ENCODE measurements at places on chromosomes 5 and 9.

GRCh38 chr5:116668390-116668789 lies 93.8 kb upstream of the SEMA6A start:
- DNase-seq = no peak

DNA sequence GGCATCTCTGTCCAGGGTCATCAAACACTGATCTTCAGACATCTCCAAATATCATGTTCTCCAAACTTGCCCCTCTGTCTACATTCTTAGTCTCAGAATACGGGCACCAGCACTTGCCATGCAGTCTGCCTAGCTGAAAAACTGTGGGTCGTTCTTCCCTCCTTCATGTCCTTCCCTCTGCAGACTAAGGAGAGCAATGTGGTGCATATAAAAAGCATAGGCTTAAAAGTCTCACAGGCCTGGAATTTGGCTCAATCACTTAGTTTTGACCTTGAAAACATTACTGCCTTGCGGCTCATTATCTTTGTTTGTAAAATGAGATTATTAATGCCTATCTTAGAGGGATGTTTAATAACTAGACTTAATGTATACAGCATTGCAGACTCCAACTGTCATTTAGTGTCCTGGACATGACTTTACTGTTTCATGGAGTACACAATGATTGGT lies 362.8 kb downstream of the NPR3 start:
- DNase-seq = no peak

GRCh38 chr9:16901590-16901989 lies 31.1 kb upstream of the BNC2 start:
- DNase-seq = no peak

GRCh38 chr5:175743676-175744210 lies 85.9 kb downstream of the HRH2 start:
- peak; percentile 27 for DNase-seq

- no peak for DNase-seq
These were observed 147.1 kb downstream of the ZNF608 start for GRCh38 chr5:124599028-124599973.

DNA sequence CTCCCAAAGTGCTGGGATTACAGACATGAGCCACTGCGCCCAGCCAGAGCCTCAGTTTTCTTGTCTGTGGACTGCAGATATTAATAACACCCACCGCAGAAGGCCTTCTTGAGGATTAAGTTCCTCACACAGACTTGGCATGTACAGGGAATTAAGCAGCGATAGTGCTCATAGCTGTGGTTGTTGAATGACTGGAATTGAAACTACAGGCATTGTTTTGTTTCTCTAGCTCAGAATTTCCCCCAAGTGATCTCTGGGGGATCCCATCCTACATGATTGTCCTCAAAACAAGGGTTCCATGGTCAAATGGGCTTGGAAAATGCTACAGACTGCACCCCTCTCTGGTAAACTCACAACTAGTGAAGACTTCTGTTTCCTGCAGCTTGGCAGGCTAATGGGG lies 44.2 kb upstream of the TDRD7 start:
- no peak for DNase-seq

DNA sequence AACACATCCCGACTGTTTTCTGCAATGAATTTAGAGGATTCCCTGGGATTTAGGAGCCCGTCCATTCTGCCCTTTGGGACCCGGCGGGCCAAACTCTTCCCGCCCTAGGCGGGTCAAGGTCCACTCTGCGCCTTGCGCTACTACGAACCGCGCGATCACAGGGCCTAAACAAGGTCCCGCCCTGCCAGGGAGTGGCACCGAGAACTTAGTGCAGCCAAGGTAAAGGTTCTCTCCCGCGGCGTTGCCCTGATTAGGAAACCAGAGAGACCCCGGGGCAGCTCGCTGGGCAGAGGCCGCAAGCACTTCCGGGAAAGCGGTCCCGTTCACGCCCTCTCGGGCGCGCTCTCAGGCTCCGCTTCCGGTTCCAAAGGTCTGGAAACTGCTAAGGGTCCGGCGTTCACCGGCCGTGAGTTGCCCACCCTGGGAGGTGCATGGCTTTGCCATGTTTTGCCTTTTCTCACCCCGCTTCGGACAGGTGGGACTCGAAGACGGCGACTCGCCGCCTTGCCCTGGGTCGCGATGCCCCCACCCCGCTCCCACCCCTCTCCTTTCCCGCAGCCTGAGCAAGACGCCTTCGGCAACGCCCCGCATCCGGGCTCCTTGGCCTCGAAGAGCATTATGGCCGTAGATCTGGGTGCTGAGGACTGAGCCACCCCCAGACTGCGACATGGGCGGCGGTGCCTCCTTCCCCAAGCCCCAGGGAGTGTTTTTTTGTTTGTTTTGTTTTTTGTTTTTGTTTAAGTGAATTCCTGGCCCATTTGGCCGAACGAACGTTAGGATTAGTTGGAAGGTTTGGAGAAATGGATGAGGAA lies 23.4 kb downstream of the HNRNPK start:
- peak; percentile 72 for DNase-seq

DNA sequence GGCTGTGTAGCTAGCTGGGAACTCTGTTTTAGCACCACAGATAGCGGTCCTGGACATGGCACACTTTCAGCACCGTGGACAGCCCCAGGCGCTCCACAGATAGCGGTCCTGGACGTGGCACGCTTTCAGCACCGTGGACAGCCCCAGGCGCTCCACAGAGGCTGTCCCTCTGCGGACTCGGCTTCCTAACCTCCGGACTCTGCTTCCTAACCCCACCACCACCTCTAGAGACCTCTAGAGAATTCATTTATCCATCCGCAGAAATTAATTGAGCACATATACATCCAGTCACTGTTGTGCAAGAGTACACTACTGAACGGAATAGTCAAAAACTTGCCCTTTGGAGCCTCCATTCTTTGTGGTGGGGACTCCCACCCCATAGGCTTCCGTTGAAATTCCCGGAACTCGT lies 27.4 kb downstream of the UNC5A start:
- DNase-seq = peak; percentile 90

DNA sequence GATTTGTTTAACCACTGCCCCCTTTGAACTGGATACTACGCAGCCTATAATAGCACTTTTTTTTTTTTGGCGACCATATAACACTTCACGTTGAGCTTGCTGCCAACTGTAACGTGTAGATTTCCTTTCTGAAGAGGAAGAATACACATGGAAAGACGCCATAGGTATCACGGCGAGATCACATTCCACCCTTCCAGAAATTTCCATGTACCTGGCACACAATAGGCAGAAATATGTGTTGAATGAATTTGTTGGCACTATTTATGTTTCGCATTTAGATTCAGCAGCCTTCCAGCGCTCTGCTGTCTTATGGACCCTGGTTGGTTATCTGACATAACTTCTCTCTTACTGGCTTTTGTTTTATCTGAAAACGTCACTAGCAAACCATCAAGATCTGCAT lies 250.3 kb downstream of the SLIT3 start:
- no peak for DNase-seq

DNA sequence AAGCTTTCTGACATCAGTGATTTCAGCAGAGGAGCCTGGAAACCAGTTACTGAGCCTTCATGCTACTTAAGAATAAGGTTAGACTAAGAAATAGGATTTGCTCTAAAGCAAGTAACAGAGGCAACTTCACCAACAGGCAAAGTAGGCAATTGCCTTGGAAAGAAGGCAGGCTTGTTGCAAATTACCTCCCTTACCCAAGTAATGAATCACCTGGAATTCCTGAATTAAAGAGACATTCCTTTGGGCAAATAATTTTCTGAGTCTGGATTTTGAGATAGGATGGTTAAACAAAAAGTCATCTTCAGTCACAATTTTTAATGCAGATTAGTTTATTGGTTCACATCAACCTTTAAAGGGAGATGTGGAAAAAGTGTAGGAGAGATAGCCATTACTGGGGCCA lies 92.8 kb downstream of the ITGA1 start:
- no peak for DNase-seq

GRCh38 chr5:80369521-80369920 lies 38.3 kb upstream of the ZFYVE16 start:
- DNase-seq = no peak

DNA sequence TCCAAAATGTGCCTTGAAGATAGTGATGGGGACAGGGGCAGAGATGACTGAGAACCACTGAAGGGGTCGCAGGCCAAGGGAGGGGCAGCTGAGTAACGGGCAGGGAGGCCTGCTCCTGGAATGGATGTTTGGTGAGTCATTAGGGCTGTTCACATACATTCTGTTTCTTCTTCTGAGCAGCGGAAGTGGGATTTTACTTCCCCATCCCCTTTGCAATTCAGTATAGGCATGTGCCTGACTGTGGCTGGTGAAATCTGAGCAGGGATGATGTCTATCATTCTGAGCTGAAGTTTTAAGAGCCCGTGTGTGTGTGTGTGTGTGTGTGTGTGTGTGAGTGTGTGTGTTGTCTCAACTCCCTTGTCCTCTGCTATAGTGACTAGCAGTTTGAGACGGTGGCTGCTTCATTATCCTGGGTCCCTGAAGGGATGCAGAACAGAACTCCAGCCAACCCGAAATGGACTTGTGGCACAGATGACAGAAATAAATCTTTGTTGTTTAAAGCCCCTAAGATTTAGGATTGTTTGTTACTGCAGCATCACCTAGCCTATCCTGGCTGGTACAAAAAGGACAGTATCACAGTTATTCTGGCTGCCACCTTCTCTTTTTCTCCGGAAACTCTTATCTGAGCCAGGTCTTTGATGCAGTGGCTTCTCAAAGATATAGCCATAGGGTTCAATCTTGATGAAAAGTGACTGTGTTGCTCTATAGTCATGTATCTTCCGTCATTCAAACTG lies 29.2 kb upstream of the TGFBI start:
- DNase-seq = no peak

GRCh38 chr5:151378616-151379015 lies 31.3 kb upstream of the SLC36A2 start:
- DNase-seq = no peak

GRCh38 chr9:134992755-134993124 lies 75.0 kb upstream of the FCN1 start:
- DNase-seq = no peak

DNA sequence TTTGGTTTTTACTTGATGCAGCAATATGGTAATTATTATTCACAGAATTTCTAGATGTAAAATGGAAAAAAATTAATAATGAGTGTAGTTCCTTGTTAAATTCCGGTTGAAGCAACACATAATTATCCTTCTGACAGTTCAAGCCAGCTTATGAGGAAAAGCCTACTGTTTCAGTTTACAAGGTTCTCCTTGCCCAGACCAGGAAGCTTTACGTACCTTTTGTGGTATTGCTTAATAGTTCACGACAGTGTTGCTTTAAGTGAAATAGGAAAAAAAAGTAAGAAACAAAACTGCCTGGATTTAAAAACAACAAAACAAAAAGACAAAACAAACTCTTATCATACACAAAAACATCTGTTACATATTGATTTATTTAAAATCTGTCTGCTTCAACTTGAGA lies 547.3 kb upstream of the C9orf72 start:
- DNase-seq = no peak

GRCh38 chr9:35736201-35736633 lies 3.8 kb downstream of the CREB3 start:
- DNase-seq = peak; percentile 73

- DNase-seq = peak; percentile 60
These were observed 3.8 kb upstream of the RASEF start for GRCh38 chr9:83066771-83067170.

DNA sequence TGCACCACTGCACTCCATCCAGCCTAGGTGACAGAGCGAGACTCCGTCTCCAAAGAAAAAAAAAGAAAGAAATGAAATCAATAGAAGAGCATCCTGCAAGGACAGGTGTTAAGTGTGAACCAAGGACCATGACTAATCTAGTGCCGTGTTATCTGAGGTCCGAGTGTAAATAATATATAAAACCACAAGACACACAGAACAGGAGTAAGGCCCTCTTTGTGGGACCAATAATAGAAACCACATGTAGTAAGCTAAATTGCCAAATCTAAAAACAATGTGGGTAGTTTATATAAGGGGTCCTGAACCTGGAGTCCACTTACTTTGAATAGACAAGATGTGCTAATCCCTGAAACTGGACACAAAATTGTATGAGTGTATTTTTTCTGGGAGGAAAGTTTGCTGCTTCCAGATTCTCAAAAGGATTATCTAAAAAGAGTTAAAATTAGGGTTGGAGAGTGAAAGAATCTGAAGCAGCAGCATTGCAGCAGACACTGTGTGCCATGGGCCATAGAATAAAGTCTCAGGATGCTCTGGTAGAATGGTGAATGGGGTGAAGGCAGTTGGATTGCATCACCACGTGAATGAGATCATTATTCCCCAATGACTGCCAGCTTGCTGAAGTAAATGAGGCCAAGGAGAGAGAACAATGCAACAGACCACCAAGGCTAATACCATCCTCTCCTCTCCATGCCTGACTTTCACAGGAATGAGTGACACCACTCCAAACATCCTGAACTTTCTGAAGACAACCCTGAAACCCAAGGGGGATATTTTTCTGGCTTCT lies 222.7 kb downstream of the DCP2 start:
- no peak for DNase-seq

DNA sequence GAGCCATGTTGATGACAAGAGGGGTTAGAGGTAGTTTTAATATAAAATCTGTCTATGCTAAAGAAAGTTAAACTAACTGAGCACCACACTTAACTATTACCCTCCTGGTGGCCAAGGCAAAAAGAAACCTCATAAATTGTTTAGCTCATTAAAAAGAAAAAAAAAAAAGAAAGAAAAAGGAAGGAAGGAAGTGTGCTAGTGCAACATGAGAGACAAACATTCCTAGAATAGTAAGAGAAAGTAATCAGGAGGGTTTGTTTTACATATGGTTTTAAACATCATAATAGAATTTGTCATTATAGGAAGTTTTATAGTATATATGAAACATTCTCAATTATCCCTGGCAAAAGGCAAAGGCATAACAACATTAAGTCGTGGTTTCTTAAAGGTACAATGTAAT lies 152.3 kb downstream of the SNX18 start:
- DNase-seq = no peak

- DNase-seq = no peak
These were observed 936 bp upstream of the WDR5 start for GRCh38 chr9:134134949-134135342.

DNA sequence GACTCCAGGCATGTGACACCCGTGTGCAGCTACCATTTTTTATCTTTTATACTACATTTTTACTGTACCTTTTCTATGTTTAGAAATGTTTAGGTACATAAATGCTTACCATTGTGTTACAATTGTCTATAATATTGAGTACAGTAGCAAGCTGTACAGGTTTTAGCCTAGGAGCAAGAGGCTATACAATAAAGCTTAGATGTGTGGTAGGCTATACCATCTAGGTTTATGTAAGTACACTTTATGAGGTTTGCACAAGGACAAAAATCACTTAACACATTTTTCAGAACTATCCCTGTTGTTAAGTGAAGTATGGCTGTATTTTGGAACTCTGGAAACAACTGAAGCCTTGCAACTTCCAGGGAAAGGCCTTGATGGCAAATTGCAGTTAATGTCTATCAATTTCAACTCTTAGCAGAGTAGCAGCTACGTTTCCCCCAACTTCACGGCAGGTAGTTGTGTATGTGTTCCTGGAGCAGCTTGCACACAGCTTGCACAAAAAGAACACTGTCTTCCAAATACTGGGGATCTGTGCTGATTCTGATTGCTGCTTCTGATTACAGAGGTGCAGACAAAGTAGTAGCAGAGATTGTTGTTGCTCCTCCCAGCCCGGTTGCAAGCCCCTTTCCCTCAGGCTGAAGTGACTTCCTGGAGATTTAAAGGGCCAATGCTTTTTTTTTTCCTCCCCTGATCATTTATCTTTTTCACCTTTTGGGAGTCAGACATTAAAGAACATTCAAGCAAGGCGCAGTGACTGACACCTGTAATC lies 30.0 kb downstream of the SIL1 start:
- no peak for DNase-seq
